ENCODE measurements at places on chromosomes 3 and 15.
A peak's percentile ranks its signal among the peaks of the same experiment; 100 is the strongest.

GRCh38 chr3:27166888-27167287, 202.3 kb downstream of the NEK10 start:
- no peak for DNase-seq

DNA sequence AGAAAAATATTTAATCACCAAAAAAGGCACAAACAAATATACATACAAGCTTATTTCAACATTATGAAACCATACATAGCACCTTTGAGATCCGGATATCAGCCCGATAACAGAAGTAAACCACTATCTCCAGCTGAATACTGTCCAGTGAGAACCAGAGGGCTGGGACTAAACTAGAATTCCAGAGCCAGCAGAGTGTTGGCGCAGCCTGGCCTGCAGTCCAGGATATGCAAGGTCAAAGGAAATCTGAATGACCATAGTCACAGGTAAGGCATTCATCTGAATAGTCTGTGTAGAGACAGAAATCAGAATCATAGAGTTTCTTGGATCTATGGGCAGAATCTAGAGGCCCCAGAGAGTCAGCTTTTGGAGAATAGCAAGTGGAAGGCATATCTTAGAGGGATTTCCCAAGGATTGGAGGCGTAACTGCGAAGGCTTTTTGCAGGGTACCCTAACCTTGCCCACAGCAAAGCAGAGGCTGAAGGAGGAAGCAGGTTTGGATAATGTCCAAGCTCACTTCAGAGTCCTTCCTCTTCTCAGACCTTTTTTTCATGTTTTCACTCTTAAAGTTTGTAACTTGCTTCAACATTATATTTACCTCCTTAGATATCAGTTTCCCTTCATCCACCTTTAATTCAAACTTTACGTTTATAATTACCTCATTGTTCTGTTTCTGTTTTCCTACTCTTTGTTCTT, 32.5 kb upstream of the TP63 start:
- peak; percentile 31 for DNase-seq

GRCh38 chr15:39934397-39935071, 619 bp downstream of the EIF2AK4 start:
- DNase-seq, result peak; percentile 54

DNA sequence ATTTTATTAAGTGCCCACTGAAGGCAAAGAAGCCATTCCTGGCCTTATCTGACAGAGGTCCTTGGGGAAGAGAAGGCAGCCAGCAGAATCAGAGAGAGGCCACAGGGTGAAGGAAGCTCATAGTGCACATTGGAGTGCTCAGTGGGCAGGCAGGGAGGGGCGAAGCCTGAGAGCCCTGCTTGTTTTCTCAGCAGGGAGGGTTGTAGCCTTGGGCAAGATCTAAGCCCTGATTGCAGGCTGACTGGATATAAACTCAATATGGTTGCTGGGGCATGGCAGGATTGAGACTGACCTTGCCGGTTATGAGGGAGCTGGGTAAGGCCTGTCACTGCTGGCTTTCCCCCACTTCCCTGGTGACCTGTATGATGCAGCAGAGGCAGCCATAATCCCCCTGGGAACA, 7.5 kb upstream of the IGSF11 start:
- no peak for DNase-seq

- DNase-seq, result no peak
These were observed 922 bp downstream of the IL17RC start for GRCh38 chr3:9917820-9918219.

- no peak for DNase-seq
These were observed 14.7 kb downstream of the THBS1 start for GRCh38 chr15:39595338-39596221.

- no peak for DNase-seq
These were observed 28.9 kb upstream of the KLHL6 start for GRCh38 chr3:183584246-183584913.

DNA sequence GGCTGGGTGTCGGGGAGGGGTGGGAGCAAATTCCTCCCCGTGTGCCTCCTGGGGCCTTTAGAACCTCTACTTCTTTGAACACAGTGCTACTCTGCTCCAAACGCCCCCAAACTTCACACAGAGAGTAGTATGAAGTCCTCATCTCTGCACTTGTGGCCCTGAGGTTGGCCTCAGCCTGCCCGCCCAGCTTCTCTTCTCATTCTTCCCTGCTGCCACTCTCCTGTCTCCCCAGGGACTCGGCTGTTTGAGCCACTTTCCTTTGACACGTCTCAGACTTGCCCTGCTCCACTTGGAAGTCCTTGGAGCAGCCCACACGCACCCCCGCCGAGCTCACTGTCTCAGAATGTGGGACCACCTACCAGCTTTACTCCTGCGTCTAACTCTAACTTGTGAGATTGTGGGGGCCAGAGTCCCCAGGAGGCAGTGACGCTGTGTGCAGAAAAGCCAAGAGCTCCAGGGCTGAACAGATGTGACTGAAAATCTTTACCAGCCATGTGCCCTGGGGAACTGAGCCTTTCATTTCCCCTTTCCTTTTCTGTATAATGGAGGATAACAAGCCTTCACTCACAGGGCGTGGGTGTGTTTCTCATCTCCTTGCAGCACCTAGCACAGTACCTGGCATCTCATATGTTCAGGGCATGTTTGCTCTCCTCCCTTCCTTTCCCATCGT, 233.6 kb upstream of the CTDSPL start:
- DNase-seq, result no peak

DNA sequence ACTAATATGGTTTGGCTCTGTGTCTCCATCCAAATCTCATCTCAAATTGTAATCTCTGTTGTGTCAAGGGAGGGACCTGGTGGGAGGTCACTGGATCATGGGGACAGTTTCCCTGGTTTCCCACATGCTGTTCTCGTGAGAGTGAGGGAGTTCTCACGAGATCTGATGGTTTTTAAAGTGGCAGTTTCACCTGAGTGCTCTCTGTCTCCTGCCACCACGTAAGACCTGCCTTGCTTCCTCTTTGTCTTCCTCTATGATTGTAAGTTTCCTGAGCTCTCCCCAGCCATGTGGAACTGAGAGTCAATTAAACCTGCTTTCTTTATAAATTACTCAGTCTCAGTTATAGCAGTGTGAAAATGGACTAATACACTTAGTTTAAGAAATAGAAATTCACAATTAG, 228.9 kb downstream of the CD47 start:
- DNase-seq, result no peak

- no peak for DNase-seq
These were observed 133.9 kb upstream of the SKOR1 start for GRCh38 chr15:67691450-67691849.

GRCh38 chr15:29968895-29969561, 113.7 kb upstream of the GOLGA8J start:
- no peak for DNase-seq

GRCh38 chr15:49619226-49619625, 1.4 kb downstream of the FAM227B start:
- no peak for DNase-seq

DNA sequence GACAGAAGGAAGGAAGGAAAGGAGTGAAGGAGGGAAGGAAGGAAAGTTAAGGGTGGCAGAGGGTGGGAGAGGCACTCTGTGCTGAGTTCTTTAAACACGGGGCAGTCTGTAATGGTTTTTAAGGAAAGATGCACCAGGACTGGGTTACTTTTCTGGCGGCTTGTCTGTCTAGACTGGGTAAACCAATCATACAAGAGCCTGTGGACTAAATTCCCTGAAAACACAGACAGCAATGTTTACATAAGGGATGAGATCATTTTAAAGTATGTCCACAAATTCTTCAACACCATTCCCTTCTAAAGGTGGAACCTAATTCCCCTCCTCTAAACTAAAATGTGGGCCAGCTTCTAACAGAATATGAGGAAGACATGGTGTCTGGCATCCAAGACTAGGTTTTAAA, 235.5 kb upstream of the IGF1R start:
- no peak for DNase-seq

GRCh38 chr3:31105011-31105410, 210.6 kb upstream of the GADL1 start:
- DNase-seq, result no peak

GRCh38 chr3:34298653-34299052, 500.2 kb downstream of the PDCD6IP start:
- no peak for DNase-seq

DNA sequence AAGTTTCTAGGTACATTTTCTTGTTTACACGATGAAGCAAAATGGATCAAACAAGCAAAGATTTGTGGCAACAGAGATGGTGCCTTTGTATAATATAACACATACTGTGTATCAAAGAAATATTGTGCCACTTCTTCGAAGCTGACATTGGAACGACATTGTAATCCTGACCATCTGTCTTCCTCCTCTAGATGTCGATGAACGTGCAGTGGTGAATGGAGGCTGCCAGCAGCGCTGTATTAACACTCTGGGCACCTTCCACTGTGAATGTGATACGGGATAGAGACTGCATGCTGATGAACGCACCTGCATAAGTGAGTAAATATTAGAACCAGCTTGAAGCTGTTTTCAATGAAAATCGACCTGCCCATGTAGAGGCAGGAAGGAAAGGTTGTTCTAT, 613.3 kb upstream of the GOLIM4 start:
- DNase-seq, result no peak

GRCh38 chr15:67790610-67791319, 34.5 kb upstream of the SKOR1 start:
- DNase-seq, result no peak

DNA sequence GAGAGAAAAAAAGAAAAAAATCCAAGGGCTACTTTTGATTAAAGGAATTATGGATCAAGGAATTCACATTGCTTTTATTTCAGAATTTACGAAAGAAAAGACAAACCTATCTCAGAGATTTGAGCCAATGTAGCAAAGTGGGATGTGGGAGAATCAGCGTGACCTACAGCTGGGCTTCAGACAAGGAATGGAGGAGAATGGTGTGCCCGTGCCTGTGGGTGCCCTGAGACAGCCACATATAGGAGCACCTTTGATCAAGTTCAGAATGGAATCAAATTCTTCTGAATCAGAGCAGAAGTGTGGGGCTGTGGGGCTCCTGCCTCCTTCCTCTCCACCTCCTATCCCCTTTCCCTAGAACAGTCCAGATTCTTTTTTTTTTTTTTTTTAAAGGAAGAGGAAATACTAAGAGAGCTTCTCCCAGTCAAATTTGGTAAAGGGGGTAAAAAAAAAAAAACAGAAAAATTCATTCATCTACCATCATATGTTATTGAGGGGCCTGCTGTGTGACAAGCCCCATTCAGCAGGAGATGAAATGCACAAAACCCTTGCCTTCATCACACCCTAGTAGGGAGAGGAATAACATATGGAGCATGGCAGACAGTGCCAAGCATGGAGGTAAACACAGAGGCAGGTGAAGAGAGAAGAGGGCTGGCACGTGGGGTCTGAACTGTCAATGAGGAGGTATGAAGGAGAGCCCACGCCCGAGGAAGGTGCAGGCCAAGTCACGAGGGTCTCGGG, 25.0 kb upstream of the MUSTN1 start:
- no peak for DNase-seq

DNA sequence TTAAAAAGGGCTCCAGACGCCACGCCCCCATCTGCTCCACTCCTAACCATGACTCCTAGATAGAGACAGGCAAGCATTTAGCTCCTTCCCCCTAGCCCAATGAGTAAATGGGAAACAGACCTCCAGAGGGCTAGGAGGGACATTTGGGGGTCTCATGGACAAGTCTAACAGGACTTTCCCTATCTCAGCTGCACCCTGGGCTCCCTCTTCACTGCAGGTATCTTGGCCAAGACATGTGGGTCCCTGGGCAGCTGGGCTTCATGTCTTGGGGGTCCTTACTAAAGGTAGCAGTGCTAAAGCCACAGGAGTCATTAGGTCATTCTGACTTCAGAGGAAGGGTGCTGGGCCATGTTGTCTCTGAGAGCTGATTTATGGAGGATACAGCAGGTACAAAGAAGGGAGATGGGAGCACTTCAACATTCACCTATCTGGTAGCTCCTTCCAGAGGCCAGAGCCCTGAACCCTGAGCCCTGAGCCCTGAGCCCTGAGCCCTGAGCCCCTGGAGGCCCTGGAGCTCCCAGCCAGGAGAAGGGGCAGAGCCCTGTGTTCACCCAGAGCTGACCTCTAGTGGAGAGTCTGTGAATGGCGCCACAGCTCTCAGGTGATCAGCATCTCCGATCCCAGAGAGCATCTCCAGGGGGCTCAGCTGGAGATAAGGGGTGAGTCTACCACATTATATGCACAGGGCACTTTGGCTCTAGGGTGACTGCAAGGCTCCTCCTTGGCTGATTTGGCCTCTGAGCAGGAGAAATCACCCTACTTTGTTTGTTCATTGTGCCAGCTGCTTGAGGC, 40.1 kb upstream of the EPHB1 start:
- DNase-seq, result peak; percentile 64

DNA sequence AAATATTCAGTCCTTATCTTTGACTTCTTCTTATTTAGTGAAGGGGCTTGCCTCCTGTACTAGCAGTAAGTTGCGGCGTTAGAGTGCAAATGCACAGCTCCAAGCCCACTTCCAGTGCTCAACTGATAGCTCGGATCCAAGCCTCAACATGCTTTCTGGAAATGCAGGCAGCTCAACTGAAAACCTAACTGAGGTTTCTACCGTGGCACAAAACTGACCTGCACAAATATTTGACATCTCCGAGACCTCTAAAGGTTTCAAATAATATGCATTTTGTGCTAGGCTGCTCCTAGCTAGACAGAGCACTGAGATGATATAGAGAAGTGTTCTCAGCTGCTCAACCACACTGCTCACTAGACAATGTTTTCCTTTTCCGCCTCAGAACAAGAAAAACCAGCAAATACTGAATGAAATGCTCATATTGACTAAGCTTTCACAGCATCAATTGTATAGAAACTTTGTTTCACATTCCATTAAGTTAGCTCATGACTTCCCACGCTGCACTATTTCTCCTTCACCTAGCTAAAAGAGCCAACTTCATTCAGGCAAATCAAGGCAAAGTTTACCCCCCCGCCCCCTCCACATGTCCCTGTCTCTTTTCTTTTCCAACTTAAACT, 822 bp downstream of the ZNF385D start:
- DNase-seq, result no peak

- DNase-seq, result no peak
These were observed 2.3 kb downstream of the OXSR1 start for GRCh38 chr3:38167591-38167990.

GRCh38 chr3:40070816-40071215, 238.7 kb upstream of the EIF1B start:
- no peak for DNase-seq

DNA sequence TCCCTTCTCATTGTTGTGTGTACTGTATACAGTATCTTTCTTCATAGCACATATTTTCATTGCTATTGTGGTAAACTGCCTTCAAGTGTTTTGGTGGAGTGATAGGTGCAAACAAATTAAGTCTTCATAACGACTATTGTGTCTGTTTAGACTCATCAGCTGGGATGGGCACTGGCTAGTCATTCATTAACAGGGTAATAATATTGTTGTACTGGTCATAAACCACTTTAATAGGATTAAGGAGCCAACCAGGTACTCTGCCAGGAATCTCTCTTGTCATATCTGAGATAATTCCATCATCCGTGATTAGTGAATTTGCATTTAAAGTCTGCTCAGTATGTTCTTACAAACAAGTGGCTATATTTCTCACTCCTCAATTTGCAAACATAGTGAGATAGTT, 10.2 kb upstream of the TMEM45A start:
- DNase-seq, result no peak

Measured in hematopoietic multipotent progenitor cell treated with erythropoietin and hydrocortisone succinate and interleukin-3 and kit ligand, for 6 days (in vitro differentiated cells).